ENCODE measurements at places on chromosomes 7 and 10.

DNA sequence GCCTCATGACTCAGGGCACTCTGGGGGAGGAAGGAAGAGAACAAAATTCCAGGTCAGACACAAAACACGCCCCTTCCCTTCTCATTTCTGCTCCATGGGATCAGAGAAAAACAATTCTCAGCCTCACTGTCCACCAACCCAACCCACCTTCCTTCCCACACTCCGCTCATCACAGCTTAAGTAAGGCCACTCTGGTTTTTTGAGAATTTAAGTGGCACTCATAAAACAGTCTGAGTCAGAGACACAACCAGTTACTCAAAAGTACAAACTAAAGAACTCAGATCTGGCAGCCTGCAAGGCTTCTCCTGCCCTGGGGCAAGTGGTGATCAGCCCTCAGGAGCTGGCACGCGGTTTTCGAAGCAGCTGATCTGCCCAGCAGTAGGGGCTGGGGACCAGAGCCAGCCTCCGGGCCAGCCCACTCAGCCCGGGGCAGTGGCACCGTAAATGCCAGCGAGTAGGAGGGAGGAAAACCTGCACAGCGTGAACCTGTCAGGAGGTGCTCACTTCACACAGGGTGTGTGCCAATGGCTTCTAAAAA, 39.1 kb upstream of the ABLIM1 start:
- DNase-seq: no peak

DNA sequence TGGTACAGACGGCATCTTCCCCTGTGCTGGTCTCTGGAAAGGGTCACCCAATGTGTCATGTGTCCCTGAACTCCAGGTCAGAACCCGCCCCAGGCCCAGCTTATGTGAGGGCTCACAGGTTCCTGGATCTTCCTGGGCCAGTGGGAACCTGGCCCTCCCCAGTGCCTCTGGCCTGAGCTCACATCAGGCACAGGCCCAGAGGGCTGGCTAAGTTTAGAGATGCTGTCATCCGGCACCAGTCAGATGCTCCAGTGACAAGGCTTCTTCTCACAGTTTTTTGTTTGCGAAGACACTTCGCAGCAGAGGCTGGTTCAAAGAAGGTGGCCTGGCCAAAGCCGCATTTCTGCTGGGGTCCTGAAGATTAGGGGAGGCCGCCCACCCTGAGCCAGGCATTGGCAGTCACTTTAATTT, 11.8 kb downstream of the CAMK2B start:
- DNase-seq: no peak

- no peak for DNase-seq
Observed at GRCh38 chr7:55569797-55570196, 2.5 kb downstream of the VOPP1 start.

- no peak for DNase-seq
Observed at GRCh38 chr7:45026984-45027773, 27.2 kb downstream of the CCM2 start.

GRCh38 chr7:155778349-155778748, 33.9 kb downstream of the SHH start:
- DNase-seq: no peak

DNA sequence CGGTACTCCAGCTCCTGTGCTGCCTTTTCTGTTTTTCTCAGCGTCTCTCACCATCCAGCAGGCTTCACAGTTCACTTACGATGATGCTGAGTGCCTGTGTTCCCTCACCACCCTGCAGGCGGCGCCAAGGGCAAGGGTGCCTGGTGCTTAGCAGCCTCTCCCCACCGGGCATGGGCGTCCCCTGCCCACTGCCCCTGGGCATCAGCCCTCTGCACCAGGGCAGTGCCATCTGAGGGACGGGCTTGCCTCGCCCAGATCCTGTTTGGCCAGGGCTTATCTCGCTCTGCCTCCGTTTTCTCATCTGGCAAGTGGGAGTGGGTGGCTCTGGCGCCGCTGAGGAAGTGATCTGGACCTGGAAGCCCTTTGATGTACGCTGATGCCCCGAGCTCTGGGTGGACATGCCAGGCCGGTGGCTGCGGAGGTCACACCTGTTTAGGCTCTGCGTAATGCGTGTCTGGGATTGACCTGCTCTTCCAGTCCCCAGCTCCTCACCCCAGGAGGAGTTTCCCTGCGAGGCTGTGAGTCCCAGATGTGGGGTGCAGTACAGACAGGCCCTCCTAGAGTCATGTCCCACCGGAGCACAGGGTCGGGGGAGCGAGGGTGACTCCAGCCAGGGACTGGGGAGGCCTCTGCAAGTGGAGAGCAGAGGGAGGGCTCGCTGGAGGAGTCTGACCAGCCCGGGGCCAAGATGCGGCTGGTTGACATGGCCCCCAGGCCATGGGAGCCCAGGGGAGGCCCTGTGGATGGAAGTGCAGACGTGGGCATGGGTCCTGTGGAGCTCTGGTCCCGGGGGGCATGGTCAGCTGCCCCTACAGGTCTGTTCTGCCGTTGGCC, 11.8 kb downstream of the TTYH3 start:
- DNase-seq: no peak

DNA sequence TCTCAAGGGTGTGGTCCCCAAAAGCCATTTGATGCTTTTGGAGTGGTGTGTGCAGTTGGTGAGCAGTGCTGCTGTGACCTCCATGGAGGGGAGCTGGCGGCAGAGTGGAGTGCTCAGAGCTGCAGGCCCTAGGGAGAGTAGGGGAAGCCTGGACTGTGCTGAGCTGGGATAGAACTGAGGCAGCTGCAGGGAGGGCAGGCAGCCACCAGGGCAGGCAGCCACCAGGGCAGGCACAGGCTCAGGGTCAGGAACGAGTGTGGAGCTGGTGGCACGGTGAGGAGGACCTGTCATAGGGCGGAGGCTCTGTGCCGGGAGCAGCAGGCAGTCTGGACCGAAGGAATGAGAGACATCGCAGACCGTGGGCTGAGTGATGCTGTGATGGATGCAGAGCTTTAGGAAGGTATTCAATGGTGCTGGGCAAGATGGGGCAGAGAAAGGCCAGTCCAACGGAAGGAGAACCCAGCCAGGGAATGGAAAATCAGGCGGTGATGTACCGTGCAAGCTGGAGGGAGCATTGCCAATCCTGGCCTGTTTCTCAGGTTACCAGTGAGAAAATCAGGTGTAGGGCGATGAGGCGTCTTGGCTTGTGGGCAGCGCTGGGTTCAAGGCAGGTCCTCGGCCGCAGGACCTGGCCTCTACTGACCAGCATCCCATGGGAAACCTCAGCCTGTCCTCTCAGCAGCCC, 152.6 kb downstream of the CAMK1D start:
- no peak for DNase-seq

GRCh38 chr7:28061824-28062196, 118.8 kb downstream of the JAZF1 start:
- DNase-seq: no peak

- DNase-seq: no peak
Observed at GRCh38 chr7:109322833-109323232, 753.2 kb downstream of the DNAJB9 start.

GRCh38 chr7:78379148-78379547, 580.6 kb downstream of the PHTF2 start:
- no peak for DNase-seq

- DNase-seq: no peak
Observed at GRCh38 chr10:18229826-18230225, 89.6 kb downstream of the CACNB2 start.

GRCh38 chr7:123352973-123353372, 153.2 kb upstream of the SLC13A1 start:
- DNase-seq: no peak

DNA sequence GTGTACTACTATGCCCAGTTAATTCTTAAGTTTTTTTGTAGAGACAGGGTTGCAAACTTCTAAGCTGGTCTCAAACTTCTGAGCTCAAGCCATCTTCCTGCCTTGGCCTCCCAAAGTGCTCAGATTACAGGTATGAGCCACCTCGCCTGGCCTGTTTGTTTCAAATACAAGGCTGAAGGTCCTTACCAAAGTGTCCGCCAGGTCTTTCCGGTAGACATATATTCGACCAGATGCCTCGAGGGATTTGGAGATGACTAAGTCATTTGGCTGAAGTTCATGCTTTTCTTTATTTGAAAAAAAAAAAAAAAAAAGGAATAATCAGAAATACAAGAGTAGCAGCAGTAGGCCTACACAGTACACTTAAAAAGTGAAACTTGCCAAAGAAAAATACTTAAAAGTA, 204.5 kb upstream of the CDCA7L start:
- no peak for DNase-seq

DNA sequence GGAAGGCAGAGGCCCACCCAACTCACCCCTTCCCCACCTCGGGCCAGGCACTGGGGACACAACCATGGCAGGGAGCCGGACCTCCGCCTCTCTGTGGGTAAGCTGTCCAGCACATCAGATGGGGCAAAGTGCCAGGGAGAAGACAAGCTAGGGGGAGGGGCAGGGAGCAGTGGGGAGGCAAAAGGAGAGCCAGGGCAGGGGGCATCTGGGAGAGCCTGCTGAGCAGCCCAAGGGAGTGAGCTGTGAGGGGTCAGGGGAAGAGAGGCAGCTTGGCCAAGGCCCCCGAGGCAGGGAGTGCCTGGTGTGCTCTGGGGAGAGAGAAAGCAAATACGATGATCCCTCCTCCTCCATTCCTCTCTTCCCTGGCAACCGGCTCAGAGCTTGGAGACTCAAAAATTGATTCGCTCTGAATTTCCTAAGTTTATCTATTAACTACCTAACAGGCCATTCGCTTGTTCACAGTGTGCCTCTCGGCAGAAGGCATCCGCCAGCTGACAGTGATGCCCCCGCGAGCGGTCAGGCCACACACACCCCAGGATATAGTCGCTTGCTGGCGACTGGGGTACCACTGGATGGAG, 4.5 kb downstream of the CAMK2B start:
- DNase-seq: no peak

DNA sequence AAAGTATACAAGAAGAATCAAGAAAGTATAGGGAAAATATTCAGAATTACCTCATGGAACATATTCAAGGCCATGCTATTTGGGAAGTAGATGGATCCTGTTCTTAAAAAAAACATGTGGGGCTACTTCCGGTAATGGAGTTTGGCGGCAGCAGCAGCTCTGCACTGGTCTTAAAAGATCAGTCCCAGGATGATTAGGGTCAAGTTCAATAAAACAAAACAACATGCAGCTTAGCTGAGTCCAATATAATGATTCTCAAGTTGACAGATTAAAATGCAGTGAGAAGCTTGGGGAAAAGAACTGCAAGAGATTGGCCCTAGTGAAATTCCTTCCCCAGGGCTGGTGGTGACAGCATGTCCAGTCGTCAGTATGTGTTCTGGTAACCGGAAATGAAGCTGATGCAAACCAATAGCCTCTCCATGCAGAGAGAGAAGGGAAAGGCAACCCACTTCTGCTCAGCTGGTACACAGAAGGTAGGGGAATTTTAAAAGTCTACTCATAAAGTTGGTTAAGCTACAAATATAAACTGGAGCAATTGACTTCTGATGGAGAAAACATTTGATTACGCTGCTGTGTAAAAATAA, 305.1 kb upstream of the IMMP2L start:
- no peak for DNase-seq

GRCh38 chr10:87861566-87861952, 1.8 kb downstream of the KLLN start:
- DNase-seq: no peak

DNA sequence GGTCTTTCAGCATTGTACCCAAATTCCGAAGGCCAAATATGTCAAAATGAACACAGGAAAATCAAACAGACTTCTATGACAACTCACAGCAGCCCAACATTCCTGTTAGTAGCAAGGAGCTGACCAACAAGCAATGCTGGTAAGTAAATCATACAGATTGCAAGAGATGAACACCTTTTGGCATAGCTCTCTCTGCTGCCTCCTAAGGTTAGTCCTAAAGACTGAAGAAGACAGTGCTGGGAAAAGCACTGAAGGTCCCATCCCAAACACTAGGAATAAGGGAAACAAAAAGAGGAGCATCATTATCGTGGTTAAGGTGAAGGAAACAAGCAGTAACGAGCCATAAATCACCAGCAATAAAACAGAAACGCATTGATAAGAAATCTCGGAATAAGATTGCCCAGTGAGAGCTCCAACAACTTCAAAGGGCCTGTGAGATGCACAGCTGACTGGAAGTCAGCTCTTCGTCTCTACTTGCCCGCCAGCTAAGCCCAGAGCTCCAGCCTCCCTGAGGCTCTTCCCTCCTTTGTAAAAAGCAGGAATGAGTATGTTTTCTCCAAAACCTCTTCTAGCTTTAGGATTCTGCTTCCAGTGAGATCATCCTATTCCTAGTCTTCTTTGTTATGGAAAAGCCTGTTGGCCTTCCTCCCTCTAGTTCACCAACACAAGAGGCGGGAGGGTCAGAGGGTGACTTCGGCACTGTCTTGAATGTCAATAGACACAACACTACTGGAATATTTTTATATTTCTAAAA, 15.3 kb downstream of the NUDT5 start:
- DNase-seq: no peak

DNA sequence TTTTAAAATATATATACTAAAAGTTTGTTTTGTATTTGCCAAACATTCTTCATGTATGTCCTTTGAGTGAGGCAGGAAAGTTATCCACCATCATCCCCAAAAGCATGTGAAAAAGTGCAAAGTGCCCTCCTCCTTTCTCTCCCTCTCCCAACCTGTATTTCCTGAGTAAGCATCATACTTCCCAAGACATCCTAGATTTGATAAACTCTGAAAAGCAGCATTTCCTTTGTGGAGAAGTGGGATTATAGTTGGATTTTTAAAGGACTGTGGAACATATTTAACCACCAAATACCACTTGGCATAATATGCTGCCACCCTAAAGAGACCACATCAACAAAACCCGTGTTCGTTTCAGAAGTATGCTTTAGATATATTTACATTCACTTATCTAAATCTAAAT, 36.9 kb downstream of the NET1 start:
- no peak for DNase-seq

DNA sequence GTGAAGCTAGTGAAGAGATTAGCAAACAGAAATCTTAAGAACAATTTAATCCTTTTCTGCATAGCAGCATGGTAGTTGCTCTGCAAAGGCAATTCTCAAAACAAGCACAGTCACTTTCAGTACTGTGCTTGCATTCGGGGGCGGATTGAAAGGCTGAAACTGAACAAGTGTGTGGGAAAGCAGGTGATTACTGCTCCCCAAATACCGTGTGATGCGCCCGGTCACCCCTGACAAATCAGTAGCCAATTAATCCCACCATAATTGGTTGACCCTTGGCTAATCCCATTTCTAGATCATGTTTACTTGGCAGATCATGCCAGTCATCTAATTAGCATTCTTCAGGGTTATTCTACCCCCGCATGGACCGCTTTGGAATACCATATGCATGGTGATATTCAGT, 76.5 kb upstream of the ADRB1 start:
- no peak for DNase-seq

DNA sequence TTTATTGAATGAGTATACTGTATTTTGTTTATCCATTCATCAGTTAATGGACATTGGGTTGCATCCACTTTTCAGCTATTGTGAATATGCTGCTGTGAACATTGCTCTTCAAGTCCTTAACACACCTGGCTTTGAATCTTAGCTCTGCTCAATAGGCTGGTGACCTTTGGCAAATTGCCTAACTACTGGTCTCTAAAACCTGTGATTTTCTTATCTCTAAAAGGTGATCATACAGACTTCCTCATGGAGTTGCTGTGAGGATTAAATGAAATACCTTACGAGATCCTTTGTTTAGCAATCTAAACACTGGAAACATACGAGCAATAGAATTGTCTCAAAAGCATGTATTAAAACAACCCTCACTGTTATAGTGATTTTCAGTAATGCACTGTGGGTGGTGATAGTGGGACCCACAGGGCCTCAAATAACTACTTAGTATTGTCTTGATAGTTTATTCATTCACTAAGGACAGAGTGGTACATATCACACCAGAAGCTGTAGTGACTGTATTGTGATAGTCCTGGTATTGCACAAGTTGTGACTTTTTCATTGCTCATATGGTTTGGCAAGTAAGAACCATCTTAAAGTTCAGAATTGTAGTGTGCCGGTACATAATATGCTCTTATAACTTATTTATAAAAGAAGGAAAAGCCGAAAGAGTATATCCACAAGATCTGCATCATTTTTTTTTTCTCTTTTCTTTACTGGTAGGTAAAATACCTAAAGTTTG, 257.6 kb downstream of the EXOC4 start:
- no peak for DNase-seq
